ENCODE measurements at places on chromosomes 3 and 15. TPM values are rescaled to one million over a fixed set of nuclear protein-coding genes. Genes with fewer than 3 reads are reported as not detected.

DNA sequence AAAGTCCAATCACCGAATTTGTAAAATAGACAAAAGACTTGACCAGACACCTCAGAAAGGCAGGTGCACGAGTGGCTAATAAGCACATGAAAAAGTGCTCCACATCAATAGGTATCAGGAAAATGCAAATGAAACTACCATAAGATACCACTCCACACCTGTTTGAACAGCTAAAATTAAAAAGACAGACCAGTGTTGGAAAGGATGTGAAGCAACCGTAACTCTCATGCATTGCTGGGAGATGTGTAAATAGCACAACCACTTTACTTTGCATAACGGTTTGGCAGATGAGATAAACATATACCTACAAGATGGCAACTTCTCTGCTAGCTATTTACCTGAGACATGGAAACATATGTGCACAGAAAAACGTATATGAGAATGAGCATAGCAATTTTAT lies 56.9 kb downstream of the CADPS start:
- H3K4me1 ChIP-seq: peaks cover 22% of the 10 kb centered on the region
- DNase-seq: no peak
- H3K27me3 ChIP-seq: no peaks in the 10 kb centered on the region
- no peak overlapping the region for H3K4me3 ChIP-seq
- H3K27ac ChIP-seq: no peak overlapping the region

DNA sequence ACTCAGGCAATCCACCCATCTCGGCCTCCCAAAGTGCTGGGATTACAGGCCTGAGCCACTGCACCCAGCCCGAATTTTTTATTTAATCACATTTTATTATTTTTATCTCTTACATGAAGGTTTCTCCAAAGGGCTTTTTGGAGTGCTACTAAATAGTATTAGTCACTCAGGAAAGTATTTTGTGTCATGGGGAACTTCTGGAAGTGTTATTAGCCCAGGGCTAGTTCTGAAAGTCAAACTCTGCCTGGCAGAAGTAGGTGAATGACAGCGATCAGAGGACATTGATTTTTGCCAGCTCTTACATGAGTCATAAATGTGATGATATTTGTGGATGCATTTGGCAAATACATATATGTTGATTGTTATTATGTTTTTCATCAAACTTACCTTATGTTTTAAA lies 48.7 kb downstream of the ZPLD1 start:
- H3K4me3 ChIP-seq: no peak overlapping the region
- no peaks in the 10 kb centered on the region for H3K27me3 ChIP-seq
- no peak overlapping the region for H3K27ac ChIP-seq
- no peaks in the 10 kb centered on the region for H3K4me1 ChIP-seq

CDHR4 gene
- not detected for total RNA-seq

GRCh38 chr3:187450431-187451190 lies 82.4 kb downstream of the RTP4 start:
- no peak for DNase-seq
- H3K4me3 ChIP-seq: no peak overlapping the region
- no peaks in the 10 kb centered on the region for H3K36me3 ChIP-seq
- H3K4me1 ChIP-seq: no peaks in the 10 kb centered on the region
- peaks cover 21% of the 10 kb centered on the region for H3K27me3 ChIP-seq

GRCh38 chr3:42851228-42851834 lies 24.3 kb downstream of the CYP8B1 start:
- H3K36me3 ChIP-seq: no peaks in the 10 kb centered on the region
- no peaks in the 10 kb centered on the region for H3K27me3 ChIP-seq
- no peak for DNase-seq
- peaks cover 36% of the 10 kb centered on the region for H3K4me1 ChIP-seq

DNA sequence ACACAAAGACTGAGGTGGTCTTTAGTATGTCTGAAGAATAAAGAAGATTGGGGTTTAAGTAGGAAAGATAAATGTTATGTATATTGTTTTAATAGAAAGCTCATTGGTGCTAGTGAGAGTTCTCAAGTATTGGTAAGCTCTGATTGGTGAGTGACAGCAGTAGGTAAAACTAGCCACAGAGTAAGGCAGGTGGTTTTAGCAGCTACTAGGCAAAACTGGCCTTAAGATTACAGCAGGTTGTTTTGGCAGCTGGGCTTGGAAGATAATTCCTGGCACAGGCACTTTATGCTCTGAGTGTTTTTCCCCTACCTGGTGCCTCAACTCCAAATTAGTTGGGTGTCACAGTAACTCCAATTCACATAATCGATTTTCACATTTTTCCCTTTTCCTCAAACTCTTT lies 66.3 kb downstream of the STAG1 start:
- H3K4me1 ChIP-seq: peaks cover 42% of the 10 kb centered on the region
- H3K27me3 ChIP-seq: no peaks in the 10 kb centered on the region
- no peak for DNase-seq
- H3K36me3 ChIP-seq: peaks cover 13% of the 10 kb centered on the region

TBC1D2B gene
- 13.7 TPM for total RNA-seq

GRCh38 chr3:143839980-143840379 lies 8.3 kb downstream of the SLC9A9 start:
- no peak overlapping the region for H3K27ac ChIP-seq
- H3K27me3 ChIP-seq: no peaks in the 10 kb centered on the region
- no peaks in the 10 kb centered on the region for H3K36me3 ChIP-seq
- no peak overlapping the region for H3K4me3 ChIP-seq
- no peak for DNase-seq

DNA sequence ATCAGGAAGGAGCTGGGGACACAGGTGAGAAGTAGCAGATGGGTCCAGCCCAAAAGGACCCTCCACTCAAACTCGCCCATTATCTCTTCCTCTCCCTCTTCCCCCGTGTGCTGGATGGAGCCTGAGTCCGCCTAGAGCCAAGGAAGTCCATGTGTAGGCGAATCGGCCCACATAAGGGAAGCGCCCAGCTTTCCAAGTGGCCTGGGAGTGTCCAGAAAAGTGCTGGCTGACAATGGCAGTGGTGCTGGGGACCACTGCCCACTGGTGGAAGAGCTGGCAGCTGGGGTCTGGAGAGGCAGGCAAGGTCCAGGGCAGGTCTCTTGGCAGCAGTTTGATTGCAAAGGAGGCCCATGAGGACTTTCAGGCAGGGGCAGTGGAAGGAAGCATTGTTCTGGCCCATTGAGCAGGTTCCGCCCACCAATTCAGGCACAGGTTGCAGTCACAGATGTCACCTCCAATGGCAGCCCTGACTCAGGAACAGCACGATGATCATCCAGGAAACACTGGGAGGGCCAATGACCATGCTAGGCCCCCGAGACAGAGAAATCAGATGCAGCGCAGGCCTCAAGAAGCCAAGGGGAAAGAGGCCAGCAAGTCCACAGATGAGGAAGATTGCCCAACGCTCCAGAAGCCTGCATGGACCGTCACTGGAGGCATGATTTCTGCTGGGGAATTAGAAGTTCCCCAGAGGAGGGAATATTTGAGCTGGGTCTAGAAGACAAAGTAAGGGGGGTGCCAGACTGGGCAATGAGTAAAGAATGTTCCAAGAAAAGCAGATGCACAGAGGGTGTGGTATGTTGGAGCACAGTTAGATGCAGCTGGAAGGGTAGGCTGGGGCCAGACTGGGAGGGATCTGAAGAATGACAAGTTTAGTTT lies 3.0 kb downstream of the MFGE8 start:
- peaks cover 2% of the 10 kb centered on the region for H3K36me3 ChIP-seq
- peaks cover 21% of the 10 kb centered on the region for H3K4me1 ChIP-seq
- H3K27ac ChIP-seq: no peak overlapping the region
- no peak for DNase-seq
- H3K4me3 ChIP-seq: no peak overlapping the region

PLXND1 gene
- total RNA-seq: 3.7 TPM

ARPP21 gene
- total RNA-seq: not detected

DNA sequence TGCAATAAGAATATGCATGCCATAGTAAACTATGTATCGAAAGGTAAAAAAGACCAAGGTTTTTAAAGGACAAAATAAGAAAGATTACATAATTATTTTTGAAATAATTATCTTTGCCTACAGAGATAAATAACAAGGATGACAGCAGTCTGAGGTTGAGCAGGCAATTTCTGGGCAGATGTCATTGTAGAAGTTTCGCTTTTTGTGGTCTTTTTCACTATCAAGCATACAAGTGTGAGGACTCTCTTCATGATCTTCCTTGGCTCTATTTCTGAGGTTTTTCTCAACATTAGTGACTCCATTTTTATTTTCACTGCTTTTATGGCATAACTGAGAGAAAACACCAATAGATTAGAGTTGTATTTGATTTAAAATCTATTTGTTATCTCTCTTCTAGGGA lies 1337.9 kb upstream of the EPHA6 start:
- H3K4me3 ChIP-seq: no peak overlapping the region
- no peaks in the 10 kb centered on the region for H3K4me1 ChIP-seq
- DNase-seq: no peak

- DNase-seq: no peak
- H3K36me3 ChIP-seq: peaks cover 5% of the 10 kb centered on the region
- H3K4me1 ChIP-seq: peaks cover 21% of the 10 kb centered on the region
Observed at GRCh38 chr15:70892912-70893560, 410 bp downstream of the LRRC49 start.

ETV5 gene
- total RNA-seq: 0.49 TPM

- H3K36me3 ChIP-seq: no peaks in the 10 kb centered on the region
- H3K27ac ChIP-seq: no peak overlapping the region
- H3K27me3 ChIP-seq: no peaks in the 10 kb centered on the region
- H3K4me3 ChIP-seq: no peak overlapping the region
Observed at GRCh38 chr3:54905920-54906319, 21.9 kb downstream of the LRTM1 start.

FOXB1 gene
- not detected for total RNA-seq

Measured in activated B cell treated with CpG ODN at 0.5 μM for 24 hours (primary cell).